Right ventricle myocardium superior (tissue), 1 donor: ENCODE measurements at places on chromosomes 2 and 18. TPM values are rescaled to one million over a fixed set of nuclear protein-coding genes. Genes with fewer than 3 reads are reported as not detected.

Gene GPBAR1
- total RNA-seq = 1.8 TPM

Gene IL1R1
- total RNA-seq = 21.1 TPM

Gene FBLN7
- total RNA-seq = 0.38 TPM

Gene CAPG
- total RNA-seq = 3.4 TPM

Gene PCARE
- 0.67 TPM for total RNA-seq

Gene SATB2
- total RNA-seq = 1.3 TPM

Gene ITGA6
- total RNA-seq = 44.4 TPM

Gene RBMS1
- 53.0 TPM for total RNA-seq

Gene GPR155
- 14.7 TPM for total RNA-seq
